Left ventricle myocardium superior (tissue), 1 donor: ENCODE measurements at places on chromosomes 7 and 10. TPM values are rescaled to one million over a fixed set of nuclear protein-coding genes. Genes with fewer than 3 reads are reported as not detected.

DNA sequence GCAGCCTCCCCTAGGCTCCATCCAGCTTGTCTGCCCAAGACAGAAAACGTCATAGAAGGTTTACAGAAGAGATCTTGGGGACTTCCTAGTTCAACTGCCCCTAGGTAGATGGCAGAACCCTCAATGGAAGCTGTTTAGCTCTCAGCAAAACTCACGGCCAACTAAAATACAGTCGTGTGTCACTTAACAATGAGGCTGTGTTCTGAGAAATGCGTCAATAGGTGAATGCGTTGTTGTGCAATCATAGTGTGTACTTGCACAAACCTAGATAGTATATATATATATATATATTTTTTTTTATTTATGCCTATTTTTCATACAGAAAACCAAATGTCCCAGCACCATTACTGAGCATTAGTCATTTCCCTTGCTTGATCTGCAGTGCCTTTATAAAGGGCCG, 100.4 kb upstream of the SH2B2 start:
- DNase-seq = no peak

The NME8 gene
- total RNA-seq = not detected

The RBM20 gene
- total RNA-seq = 114 TPM

GRCh38 chr7:51344406-51345138, 28.0 kb upstream of the COBL start:
- no peak for DNase-seq

GRCh38 chr7:116377721-116378120, 121.8 kb upstream of the CAV2 start:
- DNase-seq = no peak

The PIP gene
- not detected for total RNA-seq

DNA sequence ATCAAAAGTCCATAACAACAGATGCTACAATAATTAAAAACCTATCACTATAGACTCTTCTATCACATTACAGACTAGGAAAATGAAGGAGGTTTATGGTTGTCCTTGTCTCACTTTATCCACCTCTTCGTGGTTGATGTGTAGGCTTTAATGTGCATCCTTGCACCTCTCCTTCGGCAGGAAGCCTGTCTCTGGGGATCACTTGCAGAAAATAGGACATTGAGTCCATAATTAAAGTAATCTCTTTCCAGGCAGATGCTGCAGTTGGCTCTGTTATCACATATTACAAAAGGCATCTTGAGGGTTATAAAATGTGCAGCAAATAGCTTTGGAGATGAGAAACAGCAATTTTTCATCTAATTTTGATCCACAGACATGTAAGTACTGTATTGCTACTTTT, 168.4 kb downstream of the RELN start:
- no peak for DNase-seq

DNA sequence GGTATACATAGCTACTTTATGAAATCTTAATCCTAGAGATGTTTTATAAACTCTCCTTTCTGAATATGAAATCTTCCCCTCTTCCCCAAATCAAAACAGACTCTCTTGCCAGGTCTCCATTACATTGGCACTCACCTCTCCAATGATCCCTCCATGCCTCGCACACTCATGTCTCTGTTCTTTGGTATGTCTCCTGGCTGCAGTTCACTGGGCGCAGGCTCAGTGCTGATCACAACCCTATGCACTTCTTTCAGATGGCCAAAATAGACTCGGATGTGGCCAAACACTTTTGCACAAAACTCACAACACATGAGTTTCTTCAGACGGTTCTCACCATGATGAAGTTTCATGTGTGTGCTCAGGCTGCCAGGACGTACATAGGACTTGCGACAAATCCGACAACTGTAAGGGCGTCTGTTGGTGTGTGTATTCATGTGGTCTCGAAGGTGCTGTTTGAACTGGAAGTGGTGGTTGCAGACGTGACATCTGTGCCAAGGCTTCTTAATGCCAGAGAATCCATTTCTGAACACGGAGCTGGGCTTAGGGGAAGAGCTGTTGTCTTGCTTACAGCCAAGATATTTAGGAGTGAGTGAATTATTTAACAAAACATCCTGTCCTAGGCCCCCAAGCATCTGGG, 183.2 kb downstream of the ZNF438 start:
- DNase-seq = no peak

- peak; percentile 63 for DNase-seq
These were observed 3.4 kb downstream of the TNRC18 start for GRCh38 chr7:5420067-5420880.

- DNase-seq = no peak
These were observed 5.5 kb downstream of the ARID5B start for GRCh38 chr10:61907011-61907410.

The PIP4K2A gene
- total RNA-seq = 12.1 TPM

GRCh38 chr7:2612445-2613097, 19.2 kb upstream of the TTYH3 start:
- DNase-seq = no peak

The AKR1D1 gene
- total RNA-seq = not detected

DNA sequence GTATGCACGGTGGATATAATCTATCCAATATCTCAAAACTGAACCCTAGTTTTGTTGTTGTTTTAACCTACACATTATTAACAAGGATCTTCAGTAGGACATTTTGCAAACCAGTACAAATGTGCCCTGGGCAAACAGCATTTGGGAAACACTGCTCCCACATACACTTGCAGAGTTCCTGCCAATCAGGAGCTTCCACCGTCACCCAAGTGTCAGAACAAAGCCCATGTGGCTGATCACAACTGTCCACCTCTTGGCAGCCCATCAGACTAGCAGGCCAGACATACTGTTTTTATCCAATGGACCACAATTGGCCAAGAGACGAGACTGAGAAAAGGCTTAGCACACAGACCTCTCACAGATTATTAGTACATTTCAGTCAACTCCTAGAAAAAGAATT, 200.4 kb downstream of the FAM107B start:
- DNase-seq = no peak

DNA sequence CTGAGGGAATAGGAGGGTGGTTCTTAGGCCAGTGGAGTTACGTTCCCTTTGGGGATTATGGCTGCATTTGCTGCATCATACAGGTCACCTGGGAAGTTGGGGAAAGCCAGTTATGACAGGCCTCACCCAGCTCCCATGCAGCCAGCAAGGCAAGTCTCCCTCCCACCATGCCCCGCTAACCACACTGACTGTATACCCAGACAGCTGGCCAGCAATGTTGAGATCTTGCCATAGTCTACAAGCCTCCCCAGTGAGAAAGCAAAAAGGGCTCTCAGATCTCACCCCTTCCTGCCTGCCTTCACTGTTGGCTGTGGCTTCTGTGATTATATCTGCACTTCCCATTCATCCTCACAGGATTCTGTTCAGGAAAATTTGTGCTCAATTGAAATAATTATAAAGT, 133.3 kb upstream of the HGF start:
- no peak for DNase-seq

The GOLGA7B gene
- not detected for total RNA-seq

DNA sequence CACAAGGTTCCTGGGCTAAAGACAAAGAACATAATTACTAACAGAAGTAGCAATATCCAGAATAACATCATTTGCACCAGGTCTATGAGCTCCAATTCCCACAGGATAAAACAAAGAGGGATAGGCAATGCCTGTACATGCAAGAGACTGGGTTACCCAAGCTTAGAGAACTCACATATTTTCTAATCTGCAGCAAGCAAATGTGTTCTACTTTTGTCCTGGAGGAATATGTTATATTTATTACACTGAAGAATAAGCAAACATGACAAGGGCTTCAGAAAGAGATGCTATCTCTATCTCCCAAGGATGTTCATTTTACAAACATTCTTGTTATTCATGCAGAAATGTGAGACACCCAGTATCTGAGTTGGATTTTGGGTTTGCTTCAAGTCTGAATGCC, 118.6 kb downstream of the MDFIC start:
- DNase-seq = no peak

- DNase-seq = peak; percentile 86
These were observed at the start of gene AP3M1 for GRCh38 chr10:74150204-74150989. Gene AP3M1 (minus strand): TSS chr10:74150828. CDS start chr10:74138379, 12,449 bp downstream.

- DNase-seq = no peak
These were observed 575.0 kb upstream of the LRRTM3 start for GRCh38 chr10:66350622-66351399.

The ADIRF gene
- total RNA-seq = 41.8 TPM

DNA sequence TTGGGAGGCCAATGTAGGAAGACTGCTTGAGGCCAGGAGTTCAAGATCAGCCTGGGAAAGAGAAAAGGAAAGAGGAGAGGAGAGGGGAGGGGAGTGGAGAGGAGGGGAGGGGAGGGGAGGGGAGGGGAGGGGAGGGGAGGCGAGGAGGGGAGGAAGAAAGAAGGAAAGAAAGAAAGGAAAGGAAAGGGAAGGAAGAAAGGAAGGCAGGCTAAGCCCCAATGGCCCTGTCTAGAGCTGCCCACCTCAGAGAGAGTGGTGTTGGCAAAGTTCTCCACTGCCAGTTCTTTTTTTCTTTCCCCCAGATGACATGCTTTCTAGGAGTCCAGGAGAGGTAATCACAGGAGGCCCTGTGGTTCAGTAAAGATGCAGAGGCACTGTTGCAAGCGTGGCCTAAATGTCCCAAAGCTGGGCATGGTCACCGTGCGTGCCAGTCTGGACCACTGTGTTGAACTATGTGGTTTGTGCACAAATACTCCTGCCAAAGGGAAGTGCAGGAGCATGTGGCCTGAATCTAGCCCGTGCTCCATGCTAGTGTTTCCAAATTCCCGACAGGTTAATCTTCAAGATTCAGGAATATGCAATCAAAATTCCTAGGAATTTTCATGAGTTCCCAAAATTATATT, 39.7 kb downstream of the ODAD2 start:
- no peak for DNase-seq

- DNase-seq = no peak
These were observed 44.5 kb upstream of the STK17A start for GRCh38 chr7:43538404-43538771.

GRCh38 chr7:34327681-34328080, 330.3 kb upstream of the NPSR1 start:
- DNase-seq = no peak

The CCL24 gene
- total RNA-seq = 0.47 TPM

- DNase-seq = peak; percentile 78
These were observed at the start of gene SGCE for GRCh38 chr7:94655848-94656657. Gene SGCE (minus strand): TSS chr7:94656133. CDS start chr7:94656098, 35 bp downstream.

DNA sequence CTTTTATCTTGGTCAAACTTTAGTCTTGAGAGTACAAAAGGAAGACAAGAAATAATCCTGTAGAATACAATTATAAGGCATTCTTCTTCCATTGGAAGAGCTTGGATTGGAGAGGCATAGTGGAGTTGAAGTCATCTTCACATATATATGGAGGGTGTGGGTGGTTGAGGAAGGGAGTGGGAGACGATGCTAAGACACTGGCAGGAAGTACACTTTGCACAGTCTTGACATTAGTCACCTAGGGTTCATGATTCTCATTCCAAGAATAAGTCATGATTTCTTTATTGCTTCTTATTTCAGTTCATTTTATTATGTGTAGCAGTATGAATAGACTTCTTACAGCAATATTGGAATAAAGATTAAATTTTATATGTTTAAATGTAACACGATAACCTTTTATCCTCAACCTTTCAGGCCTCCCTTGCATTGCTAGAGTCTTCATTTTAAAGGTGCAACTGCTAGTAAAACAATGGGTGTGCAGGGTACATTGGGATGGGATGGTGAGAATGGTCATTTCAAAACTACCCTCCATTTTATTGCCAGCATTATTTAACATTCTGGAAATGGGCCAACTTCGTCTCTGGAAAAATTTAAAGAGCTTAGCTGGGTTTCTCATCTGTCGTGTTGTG, 12.3 kb upstream of the SLC26A3 start:
- no peak for DNase-seq

DNA sequence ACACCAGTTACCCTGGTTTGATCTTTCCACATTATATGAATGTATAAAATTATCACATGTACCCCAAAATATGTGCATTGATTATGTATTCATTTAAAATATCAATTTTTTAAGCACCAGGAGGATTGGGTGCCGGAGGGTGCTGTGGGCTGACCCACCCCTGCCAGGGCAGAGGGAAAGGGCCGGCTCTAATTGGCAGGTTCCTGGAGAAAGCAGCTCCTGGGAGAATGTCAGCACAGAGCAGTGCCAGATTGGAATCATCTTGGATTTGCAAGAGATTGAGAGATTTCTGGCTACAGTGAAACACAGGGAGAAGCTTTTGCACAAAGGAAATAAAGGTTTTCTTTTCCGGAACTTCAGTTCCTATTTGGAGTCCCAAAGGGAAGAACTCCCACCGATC, 264.4 kb upstream of the TCERG1L start:
- no peak for DNase-seq

DNA sequence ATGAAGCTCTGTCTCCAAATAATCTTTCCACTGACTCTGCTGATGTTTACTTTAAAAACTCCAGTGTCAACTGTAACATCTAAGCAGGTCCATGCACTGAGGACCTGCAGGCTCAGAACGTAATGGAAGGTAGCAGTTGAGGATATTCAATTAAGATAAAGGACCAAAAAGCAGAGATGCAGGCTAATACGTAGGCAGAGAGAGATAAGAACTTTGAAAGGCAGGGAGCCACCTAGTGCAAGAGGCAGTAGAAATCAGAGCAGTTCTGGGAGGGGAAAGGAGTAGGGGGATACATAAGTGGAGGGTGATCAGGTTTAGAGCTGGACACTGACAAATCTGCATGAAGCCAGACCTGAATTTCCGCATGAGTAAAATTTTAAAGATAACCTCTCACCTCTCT, 114.5 kb upstream of the POM121L12 start:
- no peak for DNase-seq

- no peak for DNase-seq
These were observed 481.0 kb downstream of the GALNT17 start for GRCh38 chr7:71612911-71613310.

The PNLIP gene
- not detected for total RNA-seq
